ENCODE measurements at places on chromosomes 13 and 19.

GRCh38 chr19:35828692-35829301 lies 16.2 kb upstream of the PRODH2 start:
- DNase-seq: peak; percentile 86
- H3K36me3 ChIP-seq: no peaks in the 10 kb centered on the region
- H3K27me3 ChIP-seq: no peaks in the 10 kb centered on the region
- H3K4me3 ChIP-seq: no peak overlapping the region
- H3K27ac ChIP-seq: no peak overlapping the region

GRCh38 chr13:34249546-34250039 lies 431.6 kb downstream of the RFC3 start:
- no peak overlapping the region for H3K4me3 ChIP-seq
- no peak overlapping the region for H3K27ac ChIP-seq
- DNase-seq: no peak
- no peaks in the 10 kb centered on the region for H3K27me3 ChIP-seq
- H3K36me3 ChIP-seq: no peaks in the 10 kb centered on the region
- H3K4me1 ChIP-seq: peaks cover 2% of the 10 kb centered on the region

GRCh38 chr19:2806736-2807378 lies 12.8 kb upstream of the ZNF554 start:
- H3K27ac ChIP-seq: no peak overlapping the region
- H3K36me3 ChIP-seq: peaks cover 95% of the 10 kb centered on the region
- no peaks in the 10 kb centered on the region for H3K27me3 ChIP-seq
- H3K4me3 ChIP-seq: no peak overlapping the region
- no peak for DNase-seq

GRCh38 chr19:40774916-40775631 lies at the start of gene MIA:
Gene MIA, plus strand, starts transcription at chr19:40775521. Its CDS starts 22 bp downstream, at chr19:40775543.
- peaks cover 1% of the 10 kb centered on the region for H3K36me3 ChIP-seq
- no peaks in the 10 kb centered on the region for H3K4me1 ChIP-seq
- H3K27ac ChIP-seq: no peak within 1 kb of the TSS
- H3K27me3 ChIP-seq: no peaks in the 10 kb centered on the region
- no peak within 1 kb of the TSS for H3K4me3 ChIP-seq

DNA sequence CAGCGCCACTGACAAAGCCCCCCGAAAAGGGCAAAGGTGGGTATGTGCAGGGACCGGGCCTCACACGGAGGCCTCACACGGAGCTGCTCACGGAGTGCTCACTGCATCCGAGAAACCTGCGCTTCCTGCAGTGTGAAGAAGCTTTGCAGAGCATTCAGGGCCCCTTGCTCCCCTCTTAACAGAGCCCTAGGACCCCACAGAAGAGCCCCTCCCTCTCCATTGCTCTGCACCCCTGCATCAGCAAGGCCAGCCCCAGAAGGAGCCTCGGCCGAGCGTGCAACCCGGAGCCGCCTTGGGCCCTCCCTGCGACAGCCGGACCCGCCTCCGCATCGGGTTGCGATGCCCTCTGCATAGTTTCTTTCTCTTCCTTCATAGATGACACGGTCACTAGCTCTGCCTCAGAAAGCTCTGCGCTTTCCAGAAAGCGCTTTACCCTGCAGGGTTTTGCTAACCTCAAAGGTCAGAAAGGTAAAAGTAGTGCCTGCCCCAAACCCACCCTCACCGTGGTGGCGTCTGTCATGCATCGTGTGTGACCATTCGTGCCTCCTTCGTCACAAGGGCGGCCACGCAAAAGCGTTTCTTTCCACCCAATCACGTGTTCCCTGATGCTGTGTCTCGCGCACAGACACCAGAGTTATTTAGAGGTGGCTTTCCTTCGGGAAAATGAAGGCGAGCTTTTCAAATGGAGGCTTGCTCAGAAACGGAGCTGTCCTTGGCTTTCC lies 15.7 kb upstream of the F7 start:
- H3K4me1 ChIP-seq: peaks cover 6% of the 10 kb centered on the region
- H3K4me3 ChIP-seq: no peak overlapping the region
- DNase-seq: no peak
- H3K27ac ChIP-seq: no peak overlapping the region
